Sigmoid colon (tissue), 7 donors: ENCODE measurements at places on chromosomes 16 and 17. TPM values are rescaled to one million over a fixed set of nuclear protein-coding genes. Genes with fewer than 3 reads are reported as not detected.

- DNase-seq = peak; percentile 94
These were observed 7.0 kb downstream of the CORO6 start for GRCh38 chr17:29615492-29616299.

CLEC19A gene
- total RNA-seq = not detected

GRCh38 chr17:81094509-81095382 lies 59.8 kb downstream of the BAIAP2 start:
- peak; percentile 94 for DNase-seq

CCL22 gene
- total RNA-seq = not detected

FKBP10 gene
- total RNA-seq = 39.0 TPM

- no peak for DNase-seq
These were observed 218.5 kb upstream of the CIBAR2 start for GRCh38 chr16:85330694-85331188.

GRCh38 chr16:10870137-10870776 lies 6.7 kb upstream of the CIITA start:
- DNase-seq = no peak

WNT3 gene
- total RNA-seq = not detected

TEKT5 gene
- 0.83 TPM for total RNA-seq

DNA sequence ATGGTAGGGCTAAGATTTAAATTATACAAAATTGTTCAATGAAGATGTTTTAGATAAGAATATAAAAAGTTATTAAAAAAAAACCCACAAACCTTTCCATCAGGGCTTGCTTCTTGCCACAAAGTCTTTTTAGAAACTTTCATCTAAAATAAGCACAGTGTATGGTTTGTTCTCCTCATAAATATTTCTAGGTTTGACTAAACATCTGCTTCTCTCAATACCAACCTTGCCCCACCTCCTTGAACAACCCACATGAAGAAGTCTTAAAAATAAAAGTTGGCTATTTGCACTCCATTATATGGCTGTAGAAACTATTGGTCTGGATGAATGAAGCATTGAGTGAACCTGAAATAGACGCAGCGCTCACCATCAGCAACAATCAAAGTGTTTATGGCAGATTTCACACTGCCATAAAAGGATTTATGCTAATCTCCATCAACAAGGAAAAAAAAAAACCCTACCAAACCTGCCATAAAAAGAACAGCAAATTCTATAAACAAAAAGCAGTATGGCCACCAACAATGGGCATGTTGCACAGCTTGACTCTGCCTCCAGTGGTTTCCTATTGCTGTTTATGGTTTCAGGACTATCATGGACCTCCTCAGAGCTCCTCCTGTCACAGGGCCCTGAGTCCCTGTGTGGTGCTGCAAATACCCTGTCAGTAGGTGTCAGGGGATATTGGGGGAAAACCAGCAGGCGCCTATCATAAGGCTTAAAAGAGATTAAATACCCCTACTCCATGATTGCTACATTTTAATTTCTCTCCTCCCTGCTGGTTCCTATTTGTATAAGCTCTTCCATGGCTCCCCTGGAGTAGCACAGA lies 37.6 kb downstream of the SNX11 start:
- no peak for DNase-seq

DNA sequence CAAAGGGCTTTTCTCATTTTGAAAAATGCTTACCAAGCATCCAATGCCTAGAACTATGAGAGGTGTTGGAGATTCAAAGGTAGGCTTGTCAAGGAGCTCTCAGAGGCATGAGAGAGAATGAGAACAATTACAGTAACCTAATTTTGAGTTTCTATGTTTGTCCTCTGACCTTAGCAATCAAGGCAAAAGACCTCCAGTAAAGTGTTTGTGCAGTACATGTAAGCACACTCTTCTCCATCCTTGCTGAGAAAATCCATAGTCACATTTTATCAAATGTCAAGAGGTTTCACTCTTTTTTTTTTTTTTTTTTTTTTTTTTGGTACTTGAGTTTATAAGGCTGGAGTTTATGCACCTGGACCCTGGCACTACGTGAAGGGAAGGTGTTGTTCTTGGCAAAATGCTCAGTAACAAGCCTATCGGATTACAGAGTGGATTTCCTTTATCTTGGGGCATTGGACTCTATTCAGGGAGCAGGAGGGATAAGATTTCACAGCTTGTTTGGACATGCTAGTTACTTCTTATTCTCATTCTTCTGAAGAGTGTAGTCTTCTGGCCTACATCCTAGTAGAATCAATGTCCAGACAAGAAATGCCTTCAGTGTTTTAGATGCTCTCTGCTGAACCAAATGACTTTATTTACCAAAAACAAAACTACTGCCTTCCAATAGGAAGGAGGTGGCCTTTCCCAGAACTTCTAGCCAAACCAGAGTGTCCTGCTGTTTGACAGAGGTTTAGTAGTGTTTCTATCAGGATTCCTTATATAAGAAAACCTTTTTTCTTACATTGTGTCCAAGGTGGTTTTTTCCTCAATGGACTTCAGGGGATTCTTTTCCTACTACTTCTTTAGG lies 21.9 kb downstream of the KCNJ2 start:
- no peak for DNase-seq

DNA sequence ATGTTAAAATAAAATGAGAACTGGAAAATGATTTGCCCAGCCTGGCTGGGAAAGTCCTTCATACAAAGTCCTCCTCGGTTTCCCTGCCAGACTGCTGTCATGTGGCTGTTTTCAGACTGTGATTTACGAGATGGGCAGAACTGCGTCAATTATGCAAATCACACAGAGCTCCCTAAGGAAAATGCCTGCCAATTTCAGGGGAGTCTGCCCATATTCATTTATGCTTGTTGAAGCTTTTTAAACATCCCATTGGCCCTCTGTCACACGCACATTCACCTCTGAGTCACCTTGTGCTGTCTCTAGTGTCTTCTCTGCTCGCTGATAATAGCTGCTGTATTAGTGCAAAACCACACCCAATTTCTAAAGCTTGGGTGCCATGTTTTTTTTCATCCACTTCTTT lies 81.7 kb upstream of the FAM20A start:
- DNase-seq = no peak

GRCh38 chr17:12623220-12623848 lies 42.4 kb upstream of the MYOCD start:
- DNase-seq = no peak
